ENCODE measurements at places on chromosomes 3 and 15.
A peak's percentile ranks its signal among the peaks of the same experiment; 100 is the strongest.

- no peak for DNase-seq
These were observed 10.2 kb downstream of the ZIC4 start for GRCh38 chr3:147395899-147396711.

- no peak for DNase-seq
These were observed 98.6 kb downstream of the ALCAM start for GRCh38 chr3:105465251-105465853.

DNA sequence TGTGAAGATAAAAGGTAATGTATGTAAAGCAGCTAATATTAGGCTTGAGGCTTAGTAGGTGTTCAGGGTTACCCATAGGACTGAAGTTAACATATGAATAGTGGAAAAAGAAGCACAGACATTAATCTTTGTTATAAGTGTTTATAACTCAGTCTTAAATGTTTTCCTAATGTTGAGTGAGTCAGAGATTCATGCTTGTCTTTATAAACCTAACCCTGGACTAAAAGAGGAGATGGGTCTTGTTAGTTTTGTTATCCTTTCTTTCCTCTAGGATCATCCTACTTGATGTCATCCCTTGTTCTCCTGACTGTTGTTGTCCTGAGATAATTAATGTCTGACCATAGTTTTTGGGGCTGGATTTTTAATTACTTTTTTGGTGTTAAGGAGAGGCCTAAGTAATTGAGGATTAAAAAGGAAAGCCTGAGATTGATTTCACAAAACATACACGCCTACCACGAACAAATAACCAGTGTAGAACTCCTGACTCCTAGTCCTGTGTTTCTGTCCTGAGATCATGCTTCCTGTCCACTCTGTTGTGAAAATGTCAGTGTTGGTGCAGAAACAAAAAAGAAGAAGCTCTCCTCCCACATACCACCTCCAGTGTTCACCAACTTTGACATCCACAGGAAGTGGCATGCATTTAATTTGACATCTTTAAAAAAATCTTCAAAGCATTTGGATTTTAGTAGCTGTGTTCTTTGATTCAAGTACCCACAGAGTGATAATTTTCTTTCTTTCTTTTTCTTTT is 8.4 kb downstream of the MITF start:
- no peak for DNase-seq

DNA sequence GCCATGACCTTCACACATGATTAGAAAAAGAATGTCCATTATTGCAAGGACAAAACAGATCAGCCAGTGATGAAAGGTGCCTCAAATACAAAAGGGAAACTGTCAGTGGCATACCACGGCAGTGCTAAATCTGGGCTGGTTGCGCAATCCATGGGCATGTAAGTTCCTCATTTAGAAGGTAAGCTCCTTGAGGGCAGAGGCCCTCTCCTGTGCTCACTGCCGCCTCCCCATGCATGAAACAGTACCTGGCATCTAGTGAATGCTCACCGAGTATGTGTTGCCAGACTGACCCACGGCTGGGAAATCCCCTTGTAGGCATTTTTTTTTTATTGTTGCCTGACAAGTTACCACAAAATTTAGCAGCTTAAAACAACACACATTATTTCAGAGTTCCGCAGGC is 312.1 kb upstream of the CHRM5 start:
- DNase-seq = no peak

DNA sequence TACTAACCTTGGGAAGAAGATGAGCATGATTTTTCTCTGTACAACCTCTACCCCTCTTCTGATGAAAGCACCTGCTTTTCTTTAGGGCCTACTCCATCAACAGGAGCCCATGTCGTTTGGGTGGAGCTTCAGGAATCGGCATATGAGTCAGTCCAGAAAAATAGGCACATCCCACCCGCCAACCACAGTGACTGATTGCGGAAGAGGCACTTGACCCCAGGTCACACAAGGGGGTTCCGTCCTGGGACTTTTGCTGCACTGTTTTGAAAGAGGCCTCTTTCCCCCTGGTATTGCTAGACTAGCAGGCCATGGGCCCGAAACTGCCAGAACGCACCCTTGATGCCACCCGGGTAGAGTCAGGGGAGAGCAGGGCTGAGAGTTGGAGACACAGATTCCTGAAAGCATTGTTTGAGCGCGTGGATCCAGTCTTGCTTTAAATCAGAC is 19.3 kb upstream of the NRROS start:
- peak; percentile 57 for DNase-seq

DNA sequence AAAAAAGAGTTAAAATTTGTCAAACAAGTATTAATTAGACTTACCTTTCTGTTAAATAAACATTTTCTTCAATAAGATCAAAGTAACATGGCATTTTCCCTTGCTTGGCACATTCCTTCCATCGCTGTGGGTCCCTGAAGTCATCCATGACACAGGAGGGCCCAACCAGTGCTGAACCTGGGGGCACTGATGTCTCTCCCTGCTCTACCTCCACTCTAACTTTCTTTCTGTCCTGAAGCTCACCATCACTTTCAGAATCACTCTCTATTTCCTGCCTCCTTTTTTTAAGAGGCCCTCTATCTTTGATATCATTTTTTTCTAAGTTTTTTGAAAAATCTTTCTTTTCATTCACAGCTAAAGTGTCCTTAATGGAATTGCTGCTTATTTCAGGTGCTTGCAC is 43.8 kb downstream of the SETD2 start:
- no peak for DNase-seq

DNA sequence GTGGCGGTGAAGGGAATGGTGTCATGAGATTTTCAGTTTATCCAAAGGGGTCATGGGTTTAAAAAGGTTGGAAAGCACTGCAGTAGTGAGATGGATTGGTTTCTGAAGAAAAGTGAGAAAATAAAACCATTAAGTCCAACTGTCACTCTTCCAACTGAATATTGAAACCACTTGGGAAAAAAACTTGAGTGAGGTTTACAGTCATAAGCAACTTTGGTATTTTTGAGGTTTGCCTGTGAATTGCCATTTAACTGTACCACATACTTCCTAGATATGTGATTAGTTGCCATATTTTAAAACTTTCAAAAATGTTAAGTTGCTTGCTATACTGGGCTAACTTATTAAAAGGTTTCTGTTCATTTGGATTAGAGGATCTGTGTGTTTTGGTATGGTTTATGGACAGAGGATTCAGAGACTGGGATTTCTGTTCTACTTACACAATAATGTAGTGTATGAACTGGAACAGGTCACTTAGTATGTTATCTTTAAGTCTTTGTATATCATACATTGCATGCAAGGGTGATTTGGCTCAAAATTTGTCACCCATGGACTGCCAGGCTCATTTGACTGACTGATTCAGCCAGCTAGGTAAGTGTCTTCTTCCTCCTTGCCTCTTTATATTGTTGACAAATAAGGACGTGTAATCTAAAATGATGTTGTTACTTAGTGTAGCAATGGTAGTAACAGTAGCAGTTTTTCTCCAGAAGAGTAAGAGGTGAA is 201.4 kb upstream of the EOMES start:
- DNase-seq = no peak

DNA sequence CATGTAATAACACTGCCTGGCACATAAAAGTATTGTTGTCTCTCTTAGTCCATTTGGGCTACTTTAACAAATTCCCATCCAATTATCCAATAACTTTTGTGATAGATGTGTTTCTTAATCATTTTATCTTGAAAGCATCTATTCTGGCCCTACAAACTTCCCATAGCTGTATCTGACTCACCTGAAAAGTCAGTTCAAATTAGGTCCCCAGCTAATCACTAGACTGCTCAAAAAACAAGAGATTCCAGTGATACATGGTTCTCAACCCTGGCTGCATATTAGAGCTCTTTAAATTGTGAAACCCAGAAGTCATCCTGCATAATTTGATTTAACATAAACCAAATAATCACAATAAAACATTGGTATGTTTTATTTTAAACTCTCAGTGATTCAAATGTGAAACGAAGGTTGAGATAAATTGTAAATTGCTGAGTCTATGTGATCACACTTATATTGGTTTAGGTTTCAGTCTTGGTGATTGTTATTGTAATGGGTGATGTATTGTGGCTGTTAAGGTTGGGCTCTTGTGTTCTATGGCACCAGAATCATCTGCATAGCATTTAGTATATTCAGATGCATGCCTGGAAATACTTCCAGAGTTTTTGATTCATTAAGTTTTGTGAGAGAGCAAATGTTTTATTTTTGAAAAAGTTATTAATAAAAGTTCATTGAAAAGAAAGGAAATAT is 268.9 kb upstream of the KCNMB2 start:
- DNase-seq = no peak

DNA sequence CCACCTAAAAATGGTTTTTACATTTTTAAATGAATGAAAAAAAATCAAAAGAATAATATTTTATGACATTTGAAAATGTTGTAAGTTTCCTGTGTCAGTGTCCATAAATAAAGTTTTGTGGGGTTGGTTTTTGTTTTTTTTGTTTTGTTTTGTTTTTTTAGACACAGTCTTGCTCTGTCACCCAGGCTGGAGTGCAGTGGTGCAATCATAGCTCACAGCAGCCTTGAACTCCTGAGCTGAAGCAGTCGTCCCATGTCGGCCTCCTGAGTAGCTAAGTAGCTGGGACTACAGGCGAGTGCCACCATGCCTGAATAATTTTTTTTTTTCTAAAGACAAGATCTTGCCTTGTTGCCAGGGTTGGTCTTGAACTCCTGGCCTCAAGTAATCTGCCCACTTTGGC is 2.8 kb upstream of the GLB1 start:
- DNase-seq = no peak

GRCh38 chr15:77907824-77908751 is 169.4 kb downstream of the TBC1D2B start:
- no peak for DNase-seq

DNA sequence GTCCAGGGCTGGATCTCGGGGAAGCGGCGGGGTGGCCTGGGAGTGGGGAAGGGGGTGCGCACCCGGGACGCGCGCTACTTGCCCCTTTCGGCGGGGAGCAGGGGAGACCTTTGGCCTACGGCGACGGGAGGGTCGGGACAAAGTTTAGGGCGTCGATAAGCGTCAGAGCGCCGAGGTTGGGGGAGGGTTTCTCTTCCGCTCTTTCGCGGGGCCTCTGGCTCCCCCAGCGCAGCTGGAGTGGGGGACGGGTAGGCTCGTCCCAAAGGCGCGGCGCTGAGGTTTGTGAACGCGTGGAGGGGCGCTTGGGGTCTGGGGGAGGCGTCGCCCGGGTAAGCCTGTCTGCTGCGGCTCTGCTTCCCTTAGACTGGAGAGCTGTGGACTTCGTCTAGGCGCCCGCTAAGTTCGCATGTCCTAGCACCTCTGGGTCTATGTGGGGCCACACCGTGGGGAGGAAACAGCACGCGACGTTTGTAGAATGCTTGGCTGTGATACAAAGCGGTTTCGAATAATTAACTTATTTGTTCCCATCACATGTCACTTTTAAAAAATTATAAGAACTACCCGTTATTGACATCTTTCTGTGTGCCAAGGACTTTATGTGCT is 527 bp downstream of the B2M start:
- peak; percentile 65 for DNase-seq

DNA sequence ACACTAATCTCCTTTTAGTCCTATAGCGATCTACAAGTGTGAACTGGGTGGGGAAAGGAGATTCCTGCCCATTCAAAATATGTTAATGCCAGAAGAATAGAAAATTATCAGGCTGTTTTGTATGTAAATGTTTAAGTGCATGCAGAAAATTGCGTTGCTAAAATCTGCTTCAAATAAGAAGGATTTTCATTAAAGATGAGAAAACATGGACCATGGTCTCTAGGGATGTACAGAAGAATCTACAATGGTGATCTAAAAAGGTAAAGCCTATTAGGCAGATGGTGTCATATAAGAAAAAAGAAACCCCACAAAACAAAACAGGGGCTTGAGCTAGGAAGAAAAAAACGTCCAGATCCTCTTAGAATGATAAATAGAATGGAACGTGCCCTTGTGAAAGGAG is 287.5 kb upstream of the ROBO1 start:
- no peak for DNase-seq

GRCh38 chr3:139465636-139466035 is 10.7 kb downstream of the RBP2 start:
- no peak for DNase-seq

- DNase-seq = no peak
These were observed 7.0 kb downstream of the MFGE8 start for GRCh38 chr15:88906130-88906529.

GRCh38 chr3:188455748-188456147 is 301.8 kb downstream of the LPP start:
- DNase-seq = no peak

DNA sequence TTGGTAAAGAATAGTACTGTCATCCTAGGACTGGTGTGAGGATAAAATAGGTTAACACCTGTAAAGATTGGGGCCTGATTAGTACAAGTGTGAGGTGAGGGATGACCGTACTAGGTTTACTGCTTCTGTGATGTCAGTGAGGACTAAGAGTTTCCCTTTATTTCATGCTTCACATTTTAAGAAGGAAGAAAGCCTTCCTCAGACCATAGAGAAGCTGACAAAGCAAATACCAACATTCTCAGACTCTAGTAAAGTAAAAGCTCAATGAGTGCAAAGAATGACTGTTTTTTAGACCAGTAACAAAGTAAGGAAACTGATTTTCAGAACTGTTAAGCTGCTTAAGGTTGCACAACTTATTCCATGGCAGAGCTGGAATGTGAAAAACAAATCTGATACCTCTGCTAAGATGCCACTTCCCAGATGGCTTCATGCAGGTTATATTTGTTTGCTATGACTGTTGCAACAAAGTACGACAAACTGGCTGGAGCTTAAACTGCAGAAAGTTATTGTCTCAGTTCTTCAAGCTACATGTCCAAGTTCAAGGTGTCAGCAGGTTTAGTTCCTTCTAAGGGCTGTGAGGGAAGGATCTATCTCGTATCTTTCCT is 354.9 kb downstream of the RSL24D1 start:
- no peak for DNase-seq

DNA sequence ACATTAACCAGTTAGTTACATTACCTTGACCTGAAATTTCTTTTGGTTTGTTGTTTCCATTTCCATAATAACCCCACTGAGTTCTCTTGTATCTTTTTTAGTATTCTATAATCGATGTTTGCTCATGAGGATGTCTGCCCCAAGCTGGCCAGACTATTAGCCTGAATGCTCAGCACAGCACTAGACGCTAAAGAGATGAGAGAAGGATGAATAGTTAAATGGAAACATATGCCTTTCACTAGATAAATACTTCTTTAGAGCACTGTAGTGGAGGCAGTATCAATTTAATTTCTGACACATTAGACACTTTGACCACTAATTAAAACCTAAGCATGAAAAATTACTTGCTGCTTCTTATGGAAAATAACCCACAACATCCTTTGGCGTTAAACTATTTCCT is 654.9 kb upstream of the KCNMB2 start:
- DNase-seq = no peak

GRCh38 chr15:72420576-72420975 is 22.5 kb downstream of the TMEM202 start:
- DNase-seq = no peak

DNA sequence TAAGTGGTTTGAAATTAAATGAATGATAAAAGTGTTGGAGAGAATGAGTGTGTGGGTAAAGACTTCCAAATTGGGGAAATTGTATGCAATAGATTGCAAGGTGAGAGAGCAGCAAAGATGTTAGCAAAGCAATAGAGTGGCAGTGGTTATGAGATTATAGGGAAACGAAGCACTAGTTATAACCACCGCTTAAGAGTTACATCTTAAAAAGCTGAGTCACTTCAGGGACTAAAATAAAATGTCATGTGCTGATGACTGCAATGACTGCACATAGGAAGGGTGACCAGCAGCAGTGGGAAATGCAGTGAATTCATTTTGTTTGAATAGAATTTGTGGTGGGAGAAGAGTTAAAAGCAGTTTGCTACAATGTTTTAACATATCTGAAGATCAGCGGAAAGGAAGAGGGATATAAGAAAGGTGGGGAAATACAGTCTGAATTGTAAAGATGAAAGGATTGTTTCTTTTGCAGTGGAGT is 127.3 kb downstream of the RAP2B start:
- DNase-seq = no peak

Measured in heart left ventricle (tissue), 16 donors.